Forelimb muscle (tissue), 1 donor: ENCODE measurements at places on chromosomes 2 and 18.

DNA sequence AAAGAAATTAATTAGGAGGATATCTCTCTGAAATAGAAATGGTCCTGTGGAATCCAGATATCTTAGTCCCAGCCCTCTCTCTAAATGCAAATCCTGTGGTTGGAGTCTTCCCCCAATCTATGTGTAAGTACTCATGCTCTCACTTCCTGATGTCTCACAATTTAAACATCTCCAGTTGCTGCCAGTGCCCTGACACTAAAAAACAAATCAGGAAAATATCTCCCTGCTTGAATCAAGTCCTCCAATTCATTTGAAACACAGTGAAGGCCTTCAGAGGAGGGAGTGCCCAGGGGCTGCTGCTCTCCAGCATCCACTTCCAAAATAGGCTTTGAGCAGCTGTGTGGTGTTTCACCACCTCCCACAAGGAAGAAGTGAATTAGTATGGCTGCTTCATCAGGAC is 413.8 kb downstream of the RAD51AP2 start:
- no peak for DNase-seq

GRCh38 chr18:24988253-24988840 is 363.6 kb downstream of the ZNF521 start:
- no peak for DNase-seq

DNA sequence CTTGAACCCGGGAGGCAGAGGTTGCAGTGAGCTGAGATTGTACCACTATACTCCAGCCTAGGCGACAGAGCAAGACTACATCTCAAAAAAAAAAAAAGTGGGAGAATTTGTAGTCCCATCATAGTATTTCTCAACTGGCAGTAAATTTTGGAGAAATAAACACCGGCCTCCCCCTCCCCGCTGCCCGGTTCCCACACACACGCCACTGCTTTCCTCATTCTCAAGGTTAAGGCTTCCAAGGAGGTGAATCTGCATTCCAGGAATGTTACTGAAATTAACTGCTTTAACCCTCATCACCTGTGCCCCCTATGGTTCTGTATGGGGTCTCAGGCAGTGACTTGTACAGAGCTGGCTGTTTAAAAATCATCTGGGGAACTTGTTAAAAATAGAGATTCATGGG is 49.9 kb downstream of the MRPL35 start:
- no peak for DNase-seq

DNA sequence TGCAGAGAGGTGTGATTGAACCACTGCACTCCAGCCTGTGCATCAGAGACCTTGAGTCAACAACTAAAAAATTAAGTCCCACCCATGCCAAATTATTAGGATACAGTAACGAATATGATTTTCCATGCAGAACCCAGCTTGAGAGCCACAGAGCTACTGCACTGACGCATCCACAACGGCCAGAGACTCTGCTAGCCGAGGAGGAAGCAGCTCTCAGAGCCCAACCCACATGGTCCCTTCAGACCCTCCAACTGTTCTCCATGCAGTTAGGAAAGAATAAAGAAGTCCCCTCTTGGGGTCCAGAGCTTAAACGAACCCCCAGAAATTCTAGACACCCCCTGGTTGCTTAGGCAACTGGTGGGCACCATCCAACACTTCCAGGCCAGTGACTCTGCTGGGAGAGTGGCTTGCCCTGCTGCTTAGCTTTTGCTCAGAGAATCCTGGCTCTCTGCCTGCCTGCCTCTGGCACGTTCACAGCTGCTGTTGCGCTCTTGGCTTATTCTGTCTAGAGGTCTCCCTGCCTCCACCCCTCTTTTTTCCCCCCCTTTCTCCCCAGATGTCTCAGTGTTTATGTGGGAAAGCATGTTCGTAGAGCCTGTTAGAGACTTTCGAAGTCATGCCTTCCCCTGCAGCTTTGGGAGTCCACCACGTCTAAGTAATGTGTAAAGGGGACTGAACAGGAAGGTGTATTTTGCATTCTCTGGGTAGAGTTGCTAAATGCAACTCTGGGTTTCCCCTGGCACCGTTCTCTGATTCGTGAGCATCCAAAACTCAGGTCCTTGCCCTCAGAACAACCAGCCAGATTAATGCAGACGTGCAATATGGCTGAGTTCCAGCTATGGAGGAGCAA is 26.0 kb upstream of the SP3 start:
- DNase-seq: peak; percentile 89

GRCh38 chr18:27144672-27145071 is 40.4 kb downstream of the CHST9 start:
- no peak for DNase-seq

DNA sequence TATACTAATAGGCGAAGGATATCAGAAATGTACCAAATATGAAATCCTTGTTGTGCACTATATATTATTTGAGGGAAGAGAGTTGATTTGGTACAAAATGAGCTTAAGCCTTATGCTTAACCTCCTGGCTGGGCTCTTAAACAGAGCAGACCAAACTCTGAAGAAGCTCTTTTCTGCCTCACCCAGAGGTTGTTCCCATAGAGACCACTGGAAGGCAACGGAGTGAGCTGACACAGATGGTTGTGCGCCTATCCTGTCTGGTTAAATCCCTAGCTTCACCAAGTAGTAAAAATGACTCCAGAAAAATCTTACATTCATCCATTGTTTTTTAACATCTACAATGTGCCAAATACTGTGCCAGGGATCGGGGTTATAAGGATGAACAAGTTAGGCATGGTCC is 55.9 kb upstream of the NOL4 start:
- DNase-seq: no peak

DNA sequence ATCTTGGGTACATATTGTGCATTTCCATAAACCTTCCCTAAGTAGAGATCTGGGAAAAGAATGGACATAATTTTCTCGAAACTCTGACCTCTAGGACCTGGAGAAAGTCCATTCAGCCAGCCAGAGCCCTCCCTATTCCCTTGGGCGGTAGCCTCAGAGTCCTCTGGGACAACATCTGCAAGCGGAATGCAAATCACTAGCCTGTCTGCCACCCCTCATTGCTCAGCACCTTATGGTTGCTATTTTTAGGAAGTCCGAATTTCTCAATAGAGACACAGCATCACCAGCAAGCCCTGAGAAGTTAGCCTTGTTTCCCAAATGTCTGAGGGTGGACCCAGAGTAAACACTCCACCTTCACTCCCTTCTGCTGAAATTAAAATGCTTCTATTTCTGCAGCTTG is 17.6 kb upstream of the CD28 start:
- no peak for DNase-seq

GRCh38 chr2:68653034-68653433 is 9.7 kb downstream of the PROKR1 start:
- no peak for DNase-seq

- no peak for DNase-seq
These were observed 222.3 kb upstream of the ARL4C start for GRCh38 chr2:234719116-234719716.

DNA sequence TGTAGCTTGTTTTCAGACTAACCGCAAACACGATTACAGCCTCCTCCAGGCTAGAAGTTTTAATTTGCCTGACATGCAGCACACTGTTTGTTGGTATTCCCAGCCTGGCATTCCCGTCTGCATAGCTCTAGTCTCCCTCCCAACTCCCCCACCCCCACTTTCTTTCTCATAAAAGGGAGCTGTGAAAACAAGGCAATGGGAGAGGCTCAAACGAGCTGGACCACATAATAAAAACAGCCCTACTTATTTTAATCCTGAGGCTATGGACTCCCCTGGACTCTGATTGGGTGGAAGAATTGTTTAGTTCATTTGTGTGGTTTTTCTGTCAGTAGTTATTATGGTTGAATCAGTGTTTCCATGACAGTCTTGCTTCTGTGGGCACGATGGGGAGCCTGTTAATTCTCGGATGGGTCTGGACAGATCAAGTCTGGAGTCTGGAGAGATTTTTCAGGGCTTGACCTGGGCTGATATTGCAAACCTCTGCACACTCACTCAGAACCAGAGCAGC is 1.2 kb downstream of the STON1 start:
- DNase-seq: no peak
